ENCODE measurements at places on chromosomes 4 and X. TPM values are rescaled to one million over a fixed set of nuclear protein-coding genes. Genes with fewer than 3 reads are reported as not detected.

Gene PRRG1
- 16.5 TPM for total RNA-seq

Gene F8A2
- not detected for total RNA-seq

Gene GAGE12J
- total RNA-seq, result not detected

Gene BEX4
- total RNA-seq, result 85.0 TPM

Gene GAGE2A
- total RNA-seq, result not detected

Gene CXCL8
- total RNA-seq, result not detected

Gene NR3C2
- total RNA-seq, result 0.54 TPM

Gene GUCY1B1
- 1.1 TPM for total RNA-seq

- DNase-seq, result no peak
These were observed 951.5 kb upstream of the SLIT2 start for GRCh38 chr4:19300213-19300612.

DNA sequence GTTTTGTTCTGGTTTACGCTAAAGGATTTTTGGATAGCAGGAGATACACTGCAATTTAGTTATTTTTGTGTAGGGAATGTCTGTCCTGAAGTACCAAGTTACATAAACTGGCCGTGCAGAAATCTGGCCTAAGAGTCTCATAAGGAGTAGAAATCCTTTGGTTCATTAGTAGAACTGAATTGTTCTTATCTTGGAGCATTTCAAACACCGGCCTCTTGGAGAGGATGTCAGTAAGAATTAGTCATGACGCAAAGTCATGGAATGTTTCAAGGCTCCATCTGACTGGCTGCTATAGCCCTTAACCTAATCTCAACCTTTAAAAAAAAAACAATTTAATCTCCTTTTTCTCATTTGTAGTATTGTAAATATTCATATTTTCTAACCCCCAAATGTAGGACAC is 15.2 kb downstream of the PDLIM3 start:
- DNase-seq, result no peak

GRCh38 chrX:64186974-64187761 is 18.3 kb downstream of the AMER1 start:
- DNase-seq, result no peak

DNA sequence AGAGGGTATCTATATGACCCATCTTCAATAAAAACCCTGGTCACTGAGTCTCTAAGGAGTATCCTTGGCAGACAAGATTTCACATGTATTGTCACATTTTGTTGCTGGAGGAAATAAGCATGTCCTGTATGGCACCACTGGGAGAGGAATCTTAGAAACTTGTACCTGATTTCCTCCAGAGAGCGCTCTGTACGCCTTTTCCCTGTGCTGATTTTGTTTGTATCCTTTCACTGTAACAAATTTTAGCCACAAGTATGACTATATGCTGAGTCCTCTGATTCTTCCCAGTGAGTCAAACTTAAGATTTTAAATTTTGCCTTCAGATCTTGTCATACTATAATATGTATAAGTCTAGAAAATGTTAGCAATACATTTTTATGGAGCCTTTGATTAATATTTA is 102.8 kb downstream of the ITIH6 start:
- DNase-seq, result no peak

DNA sequence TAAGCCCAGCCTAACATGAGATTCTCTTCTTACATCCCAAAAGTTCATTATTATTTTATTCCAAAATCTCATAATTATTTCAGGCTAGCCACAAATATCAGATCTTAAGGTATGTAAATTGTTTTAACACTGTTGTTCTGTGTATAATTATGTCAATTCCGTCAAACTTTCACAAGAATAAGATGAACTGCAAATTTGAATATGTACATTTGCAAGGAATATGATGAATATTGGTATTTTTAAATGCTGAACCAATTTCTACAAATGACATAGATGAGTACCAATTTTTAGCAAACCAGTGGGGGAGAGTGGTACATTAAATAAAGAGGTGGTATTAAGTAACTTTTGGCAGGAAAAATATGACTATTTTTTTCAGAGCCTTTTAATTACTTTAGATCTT is 282.3 kb upstream of the MAD2L1 start:
- DNase-seq, result no peak

DNA sequence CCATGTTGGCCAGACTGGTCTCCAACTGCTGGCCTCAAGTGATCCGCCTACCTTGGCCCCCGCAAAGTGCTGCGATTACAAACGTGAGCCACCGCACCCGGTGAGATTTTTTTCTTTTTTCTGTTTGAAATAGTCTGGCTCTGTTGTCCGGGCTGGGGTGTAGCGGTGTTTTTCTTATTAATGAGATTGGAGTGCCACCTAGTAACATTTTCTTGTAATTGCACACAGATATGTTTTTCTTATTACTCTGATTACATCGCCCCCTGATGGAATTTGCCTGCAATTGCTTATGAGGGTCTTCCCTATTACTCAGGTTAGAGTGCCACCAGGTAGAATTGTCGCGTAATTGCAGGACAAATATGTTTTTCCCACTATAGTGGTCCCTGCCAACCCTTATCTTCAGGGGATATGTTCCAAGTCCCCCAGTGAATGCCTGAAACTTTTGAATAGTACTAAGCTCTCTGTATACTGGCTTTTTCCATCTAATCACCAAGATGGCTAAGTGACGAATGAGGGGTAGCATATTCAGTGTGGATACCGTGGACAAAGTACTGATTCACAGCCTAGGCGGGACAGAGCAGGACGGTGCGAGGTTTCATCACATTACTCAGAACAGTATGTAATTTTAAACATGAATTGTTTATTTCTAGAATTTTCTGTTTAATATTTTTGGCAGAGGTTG is 8.6 kb upstream of the PDHA1 start:
- DNase-seq, result peak; percentile 4

DNA sequence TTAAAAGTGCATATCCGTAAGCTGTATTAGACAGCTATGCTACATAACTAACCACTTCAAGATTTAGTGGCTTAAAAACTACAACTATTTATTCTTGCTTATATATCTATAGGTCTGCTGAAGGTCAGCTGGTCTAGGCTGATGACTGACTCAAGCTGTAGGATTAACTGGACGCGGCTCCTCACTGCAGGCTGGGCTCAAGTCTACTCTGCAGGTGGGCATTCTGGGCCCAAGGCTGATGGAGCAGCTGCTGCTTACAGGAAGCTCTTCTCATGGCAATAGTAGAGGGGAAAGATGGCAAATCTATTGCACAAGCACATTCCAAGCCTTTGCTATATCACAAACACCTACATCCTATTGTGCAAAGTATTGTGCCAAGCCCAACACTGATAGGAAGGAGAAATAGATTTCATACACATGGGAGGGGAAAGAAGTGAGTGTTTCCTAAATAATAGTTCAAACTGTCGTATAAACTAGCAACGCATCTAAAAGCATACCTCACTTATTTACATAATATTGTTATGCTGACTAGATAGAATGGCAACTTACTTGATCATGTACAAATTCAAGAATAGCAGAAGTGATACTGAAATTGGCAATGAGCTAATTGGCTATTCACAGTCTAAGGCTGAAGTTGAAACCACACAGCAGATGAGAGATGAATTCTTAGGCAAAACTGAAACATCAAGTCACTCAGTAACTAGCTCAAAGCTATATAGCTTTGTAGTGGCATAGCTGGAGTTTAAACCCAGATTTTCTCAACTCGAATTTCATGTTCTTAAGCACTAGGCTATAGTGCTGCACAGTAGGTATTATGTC is 263.8 kb downstream of the NKX6-1 start:
- DNase-seq, result no peak

GRCh38 chr4:88811904-88812303 is 114.3 kb upstream of the NAP1L5 start:
- no peak for DNase-seq

DNA sequence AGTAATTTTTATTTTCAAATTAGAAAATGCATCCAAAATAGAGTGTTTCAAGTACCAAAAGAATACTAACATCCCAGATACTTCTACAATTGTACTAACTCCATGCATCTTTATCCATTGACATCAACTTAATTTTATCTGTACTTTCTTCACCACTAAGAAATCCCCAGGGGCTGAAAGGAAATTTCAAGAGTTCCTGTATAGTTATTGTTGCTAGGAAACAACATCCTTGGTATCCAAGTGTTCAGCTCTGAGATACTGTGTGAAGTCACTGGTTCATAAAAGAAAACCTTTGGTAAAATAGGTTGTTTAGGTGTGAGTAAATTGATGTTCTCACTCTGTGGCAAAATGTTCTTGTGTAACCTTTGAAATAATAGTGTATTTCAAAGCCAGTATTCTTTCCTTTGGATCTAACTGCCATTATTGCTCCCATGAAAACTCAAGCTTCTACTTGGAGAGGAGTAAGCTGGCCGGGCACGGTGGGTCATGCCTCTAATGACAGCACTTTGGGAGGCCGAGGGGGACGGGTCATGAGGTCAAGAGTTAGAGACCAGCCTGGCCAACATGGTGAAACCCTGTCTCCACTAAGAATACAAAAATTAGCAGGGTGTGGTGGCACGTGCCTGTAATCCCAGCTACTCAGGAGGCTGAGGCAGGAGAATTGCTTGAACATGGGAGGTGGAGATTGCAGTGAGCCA is 72.9 kb downstream of the COMMD8 start:
- no peak for DNase-seq

GRCh38 chrX:130746077-130746476 is 156.9 kb downstream of the ENOX2 start:
- no peak for DNase-seq

DNA sequence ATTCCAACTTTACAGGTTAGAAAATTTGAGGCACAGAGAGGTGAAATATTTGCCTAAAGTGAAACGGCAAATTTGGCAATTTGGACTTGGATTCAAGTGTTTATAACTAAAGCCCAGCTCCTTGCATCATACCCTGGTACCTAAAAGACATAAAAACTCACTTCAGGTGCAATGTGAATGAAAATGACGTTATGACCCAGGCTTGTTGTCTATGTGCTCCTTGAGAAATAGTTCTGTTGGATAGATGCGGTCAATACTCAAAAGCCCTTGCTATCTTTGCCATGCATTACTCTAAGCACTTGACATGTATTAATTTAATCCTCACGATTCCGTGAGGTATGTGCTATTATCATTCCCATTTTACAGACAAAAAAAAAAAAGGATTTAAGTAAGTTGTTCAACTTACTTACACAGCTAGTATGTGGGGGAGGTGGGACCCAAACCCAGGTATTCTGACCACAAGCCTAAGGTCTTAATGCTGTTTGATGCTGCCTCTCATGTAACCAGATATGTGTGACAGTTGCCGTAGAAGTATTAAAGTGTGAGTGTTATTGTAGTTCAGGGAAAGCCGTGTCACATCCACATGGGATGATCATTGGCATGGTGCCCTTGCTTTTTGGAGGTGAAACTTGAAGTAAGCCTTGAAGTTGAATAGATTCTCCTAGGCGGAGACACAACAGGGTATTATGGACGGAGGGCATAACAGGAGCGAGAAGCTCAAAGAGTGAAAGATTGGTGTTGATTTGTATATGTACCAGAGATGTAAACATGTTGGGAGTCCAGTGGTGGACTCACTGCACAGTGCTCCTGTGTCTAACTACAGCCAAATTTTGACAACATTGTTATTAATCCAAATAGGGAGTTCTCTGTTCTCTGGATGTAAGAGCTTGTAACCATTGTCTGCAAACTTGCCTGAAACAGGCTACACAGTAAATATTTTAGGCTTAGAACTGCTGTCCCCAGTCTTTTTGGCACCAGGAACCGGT is 3.1 kb downstream of the SCML1 start:
- no peak for DNase-seq

- DNase-seq, result no peak
These were observed 104.5 kb downstream of the SCD5 start for GRCh38 chr4:82694046-82694445.

DNA sequence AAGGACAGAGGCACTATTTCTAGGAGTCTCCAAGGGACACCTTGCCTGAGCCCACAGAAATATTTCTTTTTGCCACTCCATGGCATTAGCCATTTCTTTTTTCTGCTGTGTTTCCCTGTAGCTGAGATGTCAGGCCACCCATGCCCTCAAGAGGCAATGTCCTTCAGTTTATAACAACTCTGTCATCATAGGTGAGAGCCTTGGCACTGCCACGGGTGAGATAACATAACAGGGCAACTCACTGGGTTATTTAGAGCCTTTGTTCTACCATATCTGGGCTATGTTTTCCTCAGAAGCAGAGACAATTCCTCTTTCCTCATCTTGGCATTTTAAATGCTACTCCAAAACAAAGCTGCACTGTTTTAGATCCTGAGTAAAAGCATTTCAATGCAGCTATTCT is 99.9 kb upstream of the MAOA start:
- DNase-seq, result no peak

DNA sequence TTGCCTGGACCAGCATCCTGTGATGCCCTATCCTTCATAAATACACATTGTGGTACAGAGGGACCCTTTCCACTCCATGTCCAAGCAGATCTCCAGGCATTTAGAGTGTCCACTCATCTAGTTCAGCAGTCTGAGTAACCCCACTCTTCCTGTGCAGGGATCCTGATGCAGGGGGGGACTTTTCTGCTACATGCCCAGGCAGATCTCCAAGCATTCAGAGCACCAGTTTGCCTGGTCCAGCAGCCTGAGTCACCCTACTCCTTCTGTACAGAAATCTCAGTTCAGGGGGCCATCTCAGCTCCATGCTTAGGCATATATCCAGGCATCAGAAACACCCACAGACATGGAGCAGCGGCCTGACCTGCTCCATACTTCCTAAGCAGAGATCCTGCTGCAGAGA is 1089.8 kb downstream of the FAT4 start:
- DNase-seq, result no peak

DNA sequence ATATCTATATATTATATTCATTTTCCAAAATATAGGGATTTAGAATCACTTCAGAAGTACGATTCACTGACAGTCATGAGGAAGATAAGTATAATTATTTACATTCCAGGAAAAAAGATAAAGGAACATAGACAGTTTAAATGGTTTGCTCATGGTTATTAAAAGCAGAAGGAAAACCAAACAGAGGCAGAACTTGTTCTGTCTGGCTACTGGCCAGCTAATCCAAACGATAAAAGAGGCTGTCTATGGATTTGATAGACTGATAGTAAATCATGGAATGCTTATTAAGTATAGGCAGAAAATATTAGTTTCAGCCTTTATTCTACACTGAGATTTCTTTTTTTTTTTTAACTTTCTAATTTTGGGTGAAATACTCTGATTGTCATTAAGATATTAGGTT is 50.2 kb downstream of the RPGR start:
- DNase-seq, result no peak

DNA sequence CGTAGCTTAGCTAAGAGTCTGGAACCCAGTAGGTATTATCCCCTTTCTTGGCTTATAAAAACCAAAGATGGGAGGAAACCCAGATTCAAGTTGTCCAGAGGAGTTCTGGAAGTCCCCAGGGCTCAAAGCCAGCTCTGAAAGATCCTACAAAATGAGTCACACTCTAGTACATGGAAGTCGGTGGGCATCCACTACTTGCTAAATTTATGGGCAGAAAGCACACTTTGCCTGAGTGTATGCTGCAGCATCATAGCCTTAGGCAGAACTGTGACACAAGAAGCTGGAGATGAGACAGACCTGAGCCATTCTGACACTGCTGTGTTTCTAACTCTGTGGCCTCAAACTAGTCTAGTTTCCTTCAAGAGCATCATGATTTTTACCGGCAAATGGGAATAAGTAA is 429.3 kb downstream of the AFF2 start:
- DNase-seq, result no peak

GRCh38 chrX:78957768-78958130 is 12.6 kb downstream of the P2RY10 start:
- no peak for DNase-seq

GRCh38 chr4:139177049-139177868 is at the start of gene ELF2:
Gene ELF2 (minus strand): TSS chr4:139177218. CDS start chr4:139137701, 39,517 bp downstream.
- DNase-seq, result peak; percentile 75
